ENCODE measurements at places on chromosomes 7 and 10. TPM values are rescaled to one million over a fixed set of nuclear protein-coding genes. Genes with fewer than 3 reads are reported as not detected.

RNF148 gene
- polyA plus RNA-seq = 0.22 TPM

RARRES2 gene
- polyA plus RNA-seq = 46.3 TPM

SCRN1 gene
- 60.9 TPM for polyA plus RNA-seq

PAXIP1 gene
- polyA plus RNA-seq = 19.1 TPM

DNA sequence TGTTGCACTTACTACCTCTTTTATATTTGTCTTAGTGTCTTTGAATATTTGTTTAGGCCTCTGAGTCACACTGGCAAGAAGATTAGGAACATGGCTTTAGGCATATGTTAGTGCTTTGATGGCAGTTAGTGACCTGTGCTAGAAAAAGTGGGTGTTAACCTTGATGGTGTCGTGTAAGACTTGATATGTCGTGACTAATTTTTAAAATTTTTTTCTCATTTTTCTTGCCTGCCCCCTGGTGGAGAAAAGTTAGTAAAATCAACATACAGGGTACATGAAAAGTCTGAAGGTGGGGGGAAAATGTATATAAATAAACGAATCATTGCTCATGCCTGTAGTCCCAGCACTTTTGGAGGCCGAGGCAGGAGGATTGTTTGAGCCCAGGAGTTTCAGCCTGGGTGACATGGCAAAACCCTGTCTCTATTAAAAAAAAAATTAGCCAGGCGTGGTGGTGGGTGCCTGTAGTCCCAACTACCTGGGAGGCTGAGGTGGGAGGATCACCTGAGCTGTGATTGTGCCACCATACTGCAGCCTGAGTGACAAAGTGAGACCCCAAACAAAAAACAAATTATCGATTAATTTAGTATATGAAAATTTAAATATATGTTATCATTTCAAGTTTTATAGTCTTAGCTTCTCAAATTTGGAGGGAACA, 44.6 kb downstream of the TAX1BP1 start:
- DNase-seq = no peak

DNA sequence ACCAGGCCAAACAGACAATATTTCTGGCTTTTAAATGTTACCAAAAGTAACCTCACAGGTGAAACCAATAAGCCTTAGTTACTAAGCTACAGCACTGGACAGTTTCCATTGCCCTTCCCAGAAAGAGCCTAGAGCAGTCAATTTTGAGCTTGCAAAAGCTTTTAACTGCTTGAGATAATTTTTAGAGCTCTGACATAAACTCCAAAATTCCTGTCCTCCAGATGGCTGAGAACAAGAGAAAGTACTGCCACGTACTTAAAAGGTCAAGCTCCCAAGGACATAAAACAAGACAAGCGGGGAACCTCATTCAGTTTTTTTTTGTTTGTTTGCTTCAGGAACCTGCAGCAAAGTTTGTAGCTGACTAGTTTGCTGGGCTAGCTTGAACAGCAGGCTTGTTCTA, 54.1 kb downstream of the BBS9 start:
- DNase-seq = no peak

GRCh38 chr7:24914465-24914859, 65.5 kb downstream of the OSBPL3 start:
- no peak for DNase-seq

Measured in left renal cortex interstitium (tissue), 4 donors.